ENCODE measurements at places on chromosomes 2 and 18.
A peak's percentile ranks its signal among the peaks of the same experiment; 100 is the strongest.

DNA sequence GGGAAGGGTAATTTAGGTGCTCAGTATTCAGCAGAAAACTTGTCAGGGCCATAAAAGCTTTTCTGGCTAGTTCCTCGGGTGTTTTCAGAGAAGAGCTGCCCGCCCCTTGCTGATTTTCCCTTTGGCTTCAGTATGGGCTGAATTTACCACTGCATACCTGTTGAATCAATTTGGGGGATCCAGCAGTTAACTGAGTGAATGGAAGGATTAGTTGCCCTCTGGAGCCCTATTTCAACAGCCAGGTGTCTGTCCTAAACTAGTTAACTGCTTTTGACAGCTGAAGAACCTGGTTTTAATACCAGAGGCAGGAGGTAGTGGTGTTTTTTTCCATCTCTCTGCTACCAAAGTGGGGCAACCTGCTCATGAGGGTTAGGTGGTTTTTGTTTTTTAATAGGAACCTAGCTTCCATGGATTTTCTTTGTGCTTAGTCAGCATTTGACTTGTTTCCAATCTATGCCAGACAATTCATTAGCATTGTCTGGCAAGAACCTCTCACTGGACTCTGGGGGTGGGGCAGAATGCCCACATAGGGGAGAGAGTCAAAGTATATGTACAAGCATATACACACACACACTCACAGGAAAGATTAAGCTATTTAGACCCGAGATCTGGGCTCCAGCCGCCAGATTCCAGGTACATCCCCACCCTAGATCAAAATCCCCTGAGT, 166.5 kb upstream of the SIX3 start:
- DNase-seq = peak; percentile 39

- no peak for DNase-seq
These were observed 236.0 kb upstream of the HDAC4 start for GRCh38 chr2:239636808-239637207.

- no peak for DNase-seq
These were observed 41.8 kb downstream of the NCK2 start for GRCh38 chr2:105786231-105787230.

DNA sequence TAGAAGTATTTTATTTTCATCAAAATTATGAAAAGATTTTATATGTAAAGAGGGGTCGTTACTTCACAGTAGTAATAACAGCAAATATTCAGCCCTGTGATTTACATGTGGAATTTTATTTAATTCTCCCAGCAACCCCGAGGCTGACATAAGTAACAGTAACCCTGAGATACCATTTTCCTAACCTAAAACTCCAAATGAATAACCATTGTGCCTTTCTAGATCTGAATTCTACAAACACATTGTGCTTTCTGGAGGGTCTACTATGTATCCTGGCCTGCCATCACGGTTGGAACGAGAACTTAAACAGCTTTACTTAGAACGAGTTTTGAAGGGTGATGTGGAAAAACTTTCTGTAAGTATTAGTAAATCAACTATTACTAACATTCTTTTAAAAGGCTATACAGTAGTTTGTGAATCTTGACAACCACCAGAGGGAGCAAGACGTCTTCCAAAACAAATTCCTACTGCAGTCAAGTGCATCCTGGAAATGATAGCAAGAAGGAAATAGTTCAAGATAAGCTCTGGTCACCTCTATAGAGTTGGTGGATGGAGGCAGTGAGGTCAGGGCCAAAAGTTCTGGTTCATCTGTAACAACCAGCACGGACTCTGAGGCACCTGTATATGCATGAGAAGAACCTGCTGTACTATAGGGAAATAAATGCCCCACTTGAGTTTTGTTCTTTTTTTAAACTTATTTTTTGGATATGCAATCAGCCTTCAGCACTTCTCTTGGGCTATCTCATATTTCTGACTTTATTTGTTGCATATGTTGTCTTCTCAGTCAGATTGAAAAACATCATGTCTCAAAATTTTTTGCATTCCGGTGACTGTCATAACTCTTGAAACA, 37.4 kb downstream of the ACTR2 start:
- peak; percentile 89 for DNase-seq

GRCh38 chr2:1614564-1614963, 129.8 kb downstream of the PXDN start:
- DNase-seq = peak; percentile 95

- DNase-seq = peak; percentile 90
These were observed 53.8 kb upstream of the RBM44 start for GRCh38 chr2:237744613-237745249.

- DNase-seq = peak; percentile 85
These were observed 2.5 kb upstream of the MREG start for GRCh38 chr2:216015722-216016464.
